ENCODE measurements at places on chromosomes 6 and 20.
A peak's percentile ranks its signal among the peaks of the same experiment; 100 is the strongest.

- no peak for DNase-seq
Measured at GRCh38 chr6:35610830-35611229, 77.9 kb downstream of the FKBP5 start.

DNA sequence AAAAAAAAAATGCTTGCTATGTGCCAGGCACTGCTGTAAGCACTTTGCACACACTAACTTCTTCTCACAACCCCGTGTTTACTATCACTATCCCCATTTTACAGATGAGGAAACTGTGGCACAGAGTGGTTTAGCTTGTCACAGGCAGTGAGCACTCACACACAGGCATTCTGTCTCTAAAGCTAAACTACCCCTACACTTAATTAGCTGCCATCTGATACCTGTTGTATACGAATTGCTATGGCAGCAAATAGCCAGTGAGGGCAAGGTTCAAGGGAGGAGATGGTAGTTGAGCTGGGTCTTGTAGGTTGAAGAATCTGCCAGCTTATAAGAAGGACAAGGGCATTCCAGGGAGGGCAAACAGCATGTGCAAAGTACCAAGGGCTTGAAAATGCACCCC lies 5.2 kb downstream of the TNNC2 start:
- DNase-seq, result no peak

GRCh38 chr20:50580016-50580747 lies 70.0 kb downstream of the PTPN1 start:
- no peak for DNase-seq

DNA sequence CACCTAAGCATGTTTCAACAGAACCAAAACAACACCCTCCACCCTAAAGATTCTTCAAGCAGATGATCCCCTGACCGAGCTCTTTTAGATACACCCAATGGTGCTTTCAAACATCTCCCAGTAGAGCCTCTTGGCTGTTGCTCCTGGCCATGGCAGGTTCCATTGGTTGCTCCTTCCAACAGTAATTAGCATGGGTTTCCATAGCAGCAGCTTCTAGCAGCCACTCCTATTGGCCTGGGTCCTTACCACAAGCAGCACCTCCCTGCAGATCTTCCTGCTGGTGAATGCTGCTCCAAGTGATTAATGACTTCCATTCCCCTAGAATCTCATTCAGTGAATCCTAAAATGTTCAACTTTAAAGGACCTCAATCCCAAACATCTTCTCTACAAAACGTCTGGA lies 13.9 kb downstream of the CCN2 start:
- no peak for DNase-seq

DNA sequence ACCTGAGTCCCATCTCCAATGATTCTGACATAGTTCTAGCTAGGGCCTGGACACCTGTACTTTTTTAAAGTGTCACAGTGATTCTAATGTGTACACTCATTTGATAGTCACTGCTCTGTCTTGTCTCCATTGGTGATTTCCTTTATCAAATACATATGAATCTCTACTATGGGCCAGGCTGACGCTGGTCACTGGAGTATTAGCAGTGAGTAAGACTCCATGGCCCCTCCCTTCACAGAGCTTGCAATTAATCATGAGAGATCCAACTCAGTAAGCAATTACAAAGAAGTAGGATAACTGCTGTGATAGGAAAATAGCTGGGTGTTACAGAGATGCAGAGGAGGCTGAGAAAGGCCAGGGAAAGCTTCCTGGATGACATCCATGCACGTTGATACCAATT lies 19.3 kb upstream of the SASH1 start:
- DNase-seq, result no peak

- DNase-seq, result no peak
Measured at GRCh38 chr6:164075981-164076615, 661.6 kb downstream of the QKI start.

DNA sequence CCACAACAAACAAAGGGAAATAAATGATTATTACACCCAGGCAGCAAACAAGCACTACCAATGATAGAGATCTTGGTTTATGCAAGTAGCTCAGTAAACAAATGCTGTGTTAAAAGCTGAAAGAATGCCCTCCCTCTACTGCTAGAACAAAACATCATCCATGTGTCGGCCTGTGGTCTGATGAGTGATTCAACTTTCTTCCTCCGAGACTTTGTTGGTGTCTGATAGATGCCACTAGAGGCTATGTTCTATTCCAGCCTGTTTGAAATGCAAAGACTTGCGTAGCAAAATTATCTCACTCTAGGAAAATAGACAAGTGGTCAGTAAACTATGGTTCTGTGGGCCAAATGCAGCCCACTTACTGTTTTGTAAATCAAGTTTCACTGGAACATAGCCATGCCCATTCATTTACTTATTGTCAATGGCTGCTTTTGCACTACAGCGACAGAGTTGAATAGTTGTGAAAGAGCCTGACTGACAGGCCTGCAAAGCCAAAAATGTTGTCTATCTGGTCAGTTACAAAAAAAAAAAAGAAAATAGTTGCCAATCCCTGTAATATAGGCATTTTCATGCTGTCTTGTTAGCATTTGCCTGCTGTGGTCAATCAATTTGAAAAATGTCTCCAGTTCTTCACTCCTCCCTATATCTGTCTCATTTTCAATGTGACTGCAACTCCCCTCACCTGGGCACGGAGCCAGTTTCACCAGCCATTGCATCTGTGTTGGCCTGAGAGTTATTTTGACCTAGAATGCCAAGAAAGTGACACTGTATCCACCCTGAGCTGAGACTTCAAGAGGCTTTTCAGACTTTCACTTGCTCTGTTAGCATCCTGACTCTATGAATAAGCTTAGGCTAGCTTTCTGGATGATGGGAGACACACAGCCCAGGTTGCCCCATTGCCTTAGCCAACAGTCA lies 544.6 kb upstream of the BTBD3 start:
- peak; percentile 7 for DNase-seq

DNA sequence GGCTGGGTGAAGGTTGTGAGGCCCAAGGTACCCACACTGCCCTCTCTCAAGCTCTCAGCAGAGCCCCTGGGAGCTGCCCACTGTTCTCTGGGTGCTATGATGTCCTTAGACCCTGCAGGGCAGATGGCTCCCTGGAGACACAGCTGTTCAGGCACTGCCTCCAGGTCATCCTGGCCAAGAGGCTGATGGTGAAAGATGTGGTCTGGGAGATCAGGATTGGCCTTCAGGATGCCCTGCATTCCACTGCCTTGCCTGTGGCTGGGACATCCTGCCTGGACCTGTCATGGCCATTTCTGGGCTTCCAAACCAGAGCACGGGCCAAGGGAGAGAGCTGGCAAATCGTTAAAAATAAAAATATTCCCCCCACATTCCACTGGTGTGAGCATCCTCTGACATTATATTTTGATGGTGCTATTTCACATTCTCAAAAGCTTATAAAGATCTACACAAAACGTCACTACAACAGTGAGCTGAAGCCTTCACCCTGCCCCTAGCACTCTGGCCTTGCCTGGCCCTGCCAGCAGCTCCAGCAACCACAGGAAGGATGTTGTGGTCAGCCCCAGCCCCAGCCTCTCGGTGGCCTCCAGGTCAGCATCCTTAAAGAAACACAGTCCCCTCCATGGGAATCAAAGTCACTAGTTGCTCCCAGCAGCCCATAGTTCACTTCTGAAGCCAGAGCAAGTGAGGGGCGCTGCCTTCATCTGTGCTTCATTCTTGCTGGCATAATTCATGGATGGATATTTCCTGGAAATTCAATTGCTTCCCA lies 13.5 kb upstream of the KCNK16 start:
- no peak for DNase-seq

DNA sequence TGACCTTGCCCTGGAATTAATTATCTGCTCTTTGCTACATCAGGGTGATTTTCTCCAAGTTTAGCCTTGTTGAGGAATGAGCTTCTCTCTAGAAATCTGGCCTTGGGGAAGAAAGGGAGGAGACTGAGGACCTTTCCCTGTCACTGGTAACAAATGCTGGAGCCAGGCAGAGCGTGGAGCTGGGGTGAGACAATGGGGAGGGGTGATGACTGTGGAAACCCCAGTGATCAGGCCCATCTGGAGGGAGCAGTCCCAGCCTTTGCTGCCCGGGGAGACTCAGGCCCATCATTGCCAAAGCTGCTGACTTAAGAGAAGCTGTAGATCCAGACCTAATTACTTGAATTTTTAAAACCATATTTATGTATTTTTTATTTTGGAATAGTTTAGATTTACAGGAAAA lies 31.3 kb downstream of the BCAS4 start:
- no peak for DNase-seq

DNA sequence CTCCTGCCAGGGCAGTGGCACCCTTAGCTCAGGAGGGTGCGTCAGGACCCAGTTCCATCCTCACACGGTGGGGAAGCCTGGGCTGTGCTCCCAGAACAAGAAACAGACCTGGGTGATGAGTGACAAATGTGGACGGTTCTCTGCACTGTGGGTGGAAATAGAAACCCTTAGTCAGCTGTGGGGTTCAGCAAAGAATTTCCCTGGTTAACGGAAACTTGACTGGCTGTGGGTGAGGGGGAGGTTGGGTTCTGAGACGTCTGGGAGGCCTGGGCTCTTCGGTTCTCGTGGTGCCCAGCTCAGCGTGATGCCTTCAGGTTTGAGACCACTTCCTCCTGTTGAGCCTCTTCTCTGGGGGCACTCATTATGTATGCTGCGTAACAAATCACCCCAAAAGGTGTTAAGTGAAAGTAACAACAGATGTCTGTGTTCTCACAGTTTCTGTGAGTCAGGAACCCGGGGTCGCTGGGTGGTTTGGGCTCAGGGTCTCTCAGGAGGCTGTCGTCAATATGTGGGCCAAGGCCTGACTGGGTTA lies 53.1 kb upstream of the FAM83D start:
- DNase-seq, result no peak
